Stimulated activated CD4-positive, alpha-beta T cell treated with anti-CD3 and anti-CD28 coated beads, Interleukin-4, amount 100 ng/mL, for 1 hour (primary cell): ENCODE measurements at places on chromosomes 12 and 14.

DNA sequence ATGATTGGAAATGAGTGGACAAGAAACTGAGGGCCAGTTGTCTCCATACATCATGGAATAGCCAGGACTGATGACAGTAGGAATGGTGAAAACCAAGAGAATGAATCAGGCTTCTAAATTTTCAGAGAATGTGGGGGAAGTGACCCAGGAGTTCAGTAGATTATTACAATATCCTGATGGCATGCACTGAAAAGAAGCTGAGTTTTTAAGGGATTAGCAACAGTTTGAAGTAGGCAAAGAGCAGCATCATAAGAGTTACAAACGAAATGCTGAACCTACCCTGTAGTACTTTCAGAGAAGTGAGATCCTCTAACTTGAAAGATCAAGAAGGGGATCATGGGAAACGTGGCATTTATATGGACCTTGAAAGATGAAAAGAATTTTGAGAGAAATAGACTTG, 13.2 kb downstream of the SLC2A14 start:
- DNase-seq: no peak

GRCh38 chr14:34655959-34656358, 26.0 kb upstream of the SNX6 start:
- no peak for DNase-seq

GRCh38 chr14:90534091-90534837, 137.4 kb downstream of the CALM1 start:
- no peak for DNase-seq

DNA sequence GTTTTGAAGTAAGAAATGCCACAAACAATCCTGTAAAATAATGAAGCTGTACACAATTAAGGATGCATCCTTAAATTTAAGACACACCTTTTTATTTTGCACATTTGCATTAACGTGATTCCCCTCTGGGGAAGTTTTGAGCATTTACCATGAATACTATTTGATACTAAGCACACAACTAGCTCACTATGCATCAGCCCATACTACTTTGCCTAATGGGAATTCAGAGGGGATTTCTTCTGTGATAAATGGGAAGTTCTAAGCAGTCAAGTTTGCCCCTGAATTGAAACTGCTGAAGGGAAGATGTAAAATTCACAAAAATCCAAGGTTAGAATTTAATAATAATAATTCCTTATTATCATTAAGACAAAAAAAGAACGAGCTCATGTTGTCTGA, 27.4 kb downstream of the SINHCAF start:
- no peak for DNase-seq

- DNase-seq: no peak
These were observed 405.9 kb downstream of the AACS start for GRCh38 chr12:125470838-125471783.

DNA sequence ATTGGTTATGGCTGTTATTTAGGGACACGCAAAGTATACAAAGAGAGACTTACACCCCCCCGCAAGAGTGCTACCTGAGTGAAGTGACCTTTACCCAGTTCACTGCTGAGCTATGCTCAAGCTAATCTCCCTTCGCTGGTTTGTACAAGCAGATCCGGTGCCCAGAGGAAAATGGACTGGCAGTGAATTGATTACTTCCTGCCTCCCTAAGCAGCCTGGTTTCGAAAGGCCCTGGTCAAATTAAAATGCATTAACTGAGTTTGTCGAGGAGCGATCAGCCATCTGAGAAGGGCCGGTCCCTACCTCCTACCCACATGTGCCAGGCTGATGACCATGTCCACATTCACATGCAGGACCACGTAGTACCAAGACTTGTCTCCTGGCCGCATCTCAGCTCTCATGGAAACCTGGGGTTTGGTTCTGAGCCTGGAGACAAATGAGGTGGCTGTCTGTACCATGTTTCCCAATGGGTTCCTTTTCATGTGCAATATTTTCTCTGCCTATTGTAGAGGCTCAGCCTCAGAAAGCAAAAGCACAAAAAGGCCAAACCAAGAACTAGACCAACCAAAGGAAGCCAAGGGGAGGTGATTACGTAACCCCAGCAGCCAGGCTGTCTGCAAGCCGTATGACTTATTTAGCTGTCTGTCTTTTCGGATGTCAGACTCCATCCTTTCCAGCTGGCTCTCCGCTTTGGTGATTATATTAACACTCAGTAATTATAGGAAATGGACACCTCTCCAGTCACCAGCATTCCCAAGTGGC, 284.7 kb upstream of the PWP1 start:
- no peak for DNase-seq

- no peak for DNase-seq
These were observed 478.0 kb downstream of the NAV3 start for GRCh38 chr12:78308701-78309100.

GRCh38 chr12:4506870-4507269, 31.8 kb upstream of the RAD51AP1 start:
- DNase-seq: no peak

GRCh38 chr14:39843881-39844280, 411.6 kb upstream of the FBXO33 start:
- DNase-seq: no peak

DNA sequence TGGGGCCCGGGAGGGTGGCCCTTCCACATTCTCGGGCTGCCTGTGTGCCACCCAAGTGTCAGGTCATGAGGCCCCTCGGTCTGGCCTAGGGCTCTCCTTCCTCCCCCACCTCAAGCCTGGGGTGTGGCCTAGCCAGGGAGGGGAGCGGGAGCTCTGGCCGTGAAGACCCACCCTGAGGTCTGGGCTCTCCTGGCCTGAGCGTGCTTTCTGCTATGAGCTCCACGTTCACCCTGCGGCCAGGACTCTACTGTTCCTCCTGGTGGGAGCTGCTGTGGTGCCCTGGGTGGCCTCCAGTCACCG, 12.0 kb downstream of the PACS2 start:
- no peak for DNase-seq

DNA sequence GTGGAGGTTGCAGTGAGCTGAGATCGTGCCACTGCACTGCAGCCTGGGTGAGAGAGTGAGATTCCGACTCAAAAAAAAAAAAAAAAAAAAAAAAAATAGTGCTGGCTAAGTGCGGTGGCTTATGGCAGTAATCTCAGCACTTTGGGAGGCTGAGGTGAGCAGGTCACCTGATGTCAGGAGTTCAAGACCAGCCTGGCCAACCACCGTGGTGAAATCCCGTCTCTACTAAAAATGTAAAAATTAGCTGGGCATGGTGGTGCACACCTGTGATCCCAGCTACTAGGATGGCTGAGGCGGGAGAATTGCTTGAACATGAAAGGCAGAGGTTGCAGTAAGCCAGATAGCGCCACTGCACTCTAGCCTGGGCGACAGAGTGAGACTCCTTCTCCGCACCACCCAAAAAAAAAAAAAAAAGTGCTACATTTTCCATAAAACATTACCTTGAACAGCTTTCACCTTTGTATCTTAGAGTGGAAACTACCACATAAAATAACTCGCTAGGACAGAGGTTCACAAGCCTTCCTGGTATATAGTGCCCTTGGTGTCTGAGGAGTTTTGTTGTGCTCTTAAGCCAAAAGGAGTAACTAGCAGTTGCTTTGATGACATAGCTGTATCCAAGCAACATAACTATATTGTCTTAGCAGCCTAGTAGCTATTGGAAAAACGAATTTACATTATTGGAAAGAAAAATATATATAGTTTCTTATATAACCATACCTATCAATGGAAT, 11.1 kb downstream of the PTGES3 start:
- DNase-seq: no peak

DNA sequence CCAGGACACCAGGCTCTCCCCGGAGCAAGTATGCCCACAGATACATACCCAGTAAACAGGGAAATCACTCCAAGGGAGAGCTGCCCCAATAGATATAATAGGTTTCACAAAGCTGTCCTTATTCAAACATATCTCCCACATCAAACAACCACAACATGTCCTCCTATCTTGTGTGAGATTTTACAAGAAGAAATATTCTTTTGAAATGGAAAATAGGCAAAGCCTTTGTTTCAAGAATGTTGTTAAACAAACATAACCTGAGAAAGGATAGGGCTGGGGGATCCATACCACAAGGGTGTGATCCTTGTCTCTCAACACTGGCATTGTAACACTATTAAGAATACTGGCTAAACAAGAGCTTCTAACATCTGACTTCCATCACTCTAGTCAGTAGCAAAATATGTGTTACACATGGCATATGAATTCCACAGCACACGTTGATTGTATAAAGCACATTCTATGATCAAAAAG, 32.9 kb downstream of the LGR5 start:
- no peak for DNase-seq

DNA sequence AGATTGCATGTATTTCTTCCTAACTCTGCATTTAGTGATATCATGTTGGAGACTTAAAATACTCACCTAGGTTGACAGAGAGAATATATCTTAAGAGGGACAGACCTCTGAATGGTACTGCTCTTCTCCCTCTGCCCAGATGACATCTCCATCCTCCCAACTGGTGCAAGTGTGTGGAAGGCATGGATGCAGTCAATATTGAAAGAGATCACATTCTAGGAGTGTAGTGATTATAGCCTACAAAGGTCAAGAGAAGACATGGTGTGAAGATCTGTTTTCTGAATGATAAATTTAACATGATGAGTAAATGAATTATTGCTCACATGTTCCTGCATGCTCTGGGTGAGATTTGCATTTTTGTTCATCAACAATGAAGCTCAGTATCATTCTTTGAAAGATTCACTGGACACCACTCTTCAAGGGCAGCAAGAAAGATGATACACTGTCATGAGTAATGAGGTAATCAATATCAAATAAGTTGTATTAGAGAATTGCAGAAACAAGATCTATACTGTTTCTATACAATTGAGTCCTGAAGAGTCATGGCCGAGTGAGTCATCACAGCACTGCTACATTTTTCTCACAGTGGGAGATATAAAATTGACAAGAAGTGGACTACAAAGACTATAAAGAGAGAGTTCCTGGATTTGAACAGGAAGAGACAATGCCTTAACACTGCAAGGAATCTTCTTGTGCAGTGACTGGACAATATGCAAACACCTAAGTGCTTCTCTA, 183.3 kb upstream of the KRR1 start:
- DNase-seq: no peak

DNA sequence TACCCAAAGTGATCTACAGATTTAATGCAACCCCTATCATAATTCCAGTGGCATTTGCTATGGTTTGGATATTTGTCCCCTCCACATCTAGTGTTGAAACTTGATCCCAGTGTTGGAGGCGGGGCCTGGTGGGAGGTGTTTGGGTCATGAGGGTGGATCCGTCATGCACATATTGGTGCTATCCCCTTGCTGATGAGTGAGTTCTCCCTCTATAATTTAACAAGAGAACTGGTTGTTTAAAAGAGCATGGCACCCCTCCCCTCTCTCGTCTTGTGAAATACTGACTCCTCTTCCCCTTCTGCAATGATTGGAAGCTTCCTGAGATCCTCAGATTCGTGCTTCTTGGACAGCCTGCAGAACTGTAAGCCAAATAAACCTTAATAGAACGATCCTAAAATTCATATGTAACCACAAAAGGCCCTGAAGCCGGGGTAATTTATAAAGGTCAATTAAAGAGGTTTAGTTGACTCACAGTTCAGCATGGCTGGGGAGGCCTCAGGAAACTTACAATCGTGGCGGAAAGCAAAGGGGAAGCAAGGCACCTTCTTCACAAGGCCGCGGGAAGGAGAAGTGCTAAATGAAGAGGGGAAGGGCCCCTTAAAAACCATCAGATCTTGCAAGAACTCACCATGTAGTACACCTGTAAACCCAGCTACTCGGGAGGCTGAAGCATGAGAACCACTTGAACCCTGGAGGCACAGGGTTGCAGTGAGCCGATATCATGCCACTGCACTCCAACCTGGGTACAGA, 41.2 kb downstream of the SLC39A9 start:
- no peak for DNase-seq

GRCh38 chr12:50112456-50113218, 601 bp downstream of the COX14 start:
- no peak for DNase-seq

- no peak for DNase-seq
These were observed 35.9 kb downstream of the SLC4A8 start for GRCh38 chr12:51460519-51460918.

DNA sequence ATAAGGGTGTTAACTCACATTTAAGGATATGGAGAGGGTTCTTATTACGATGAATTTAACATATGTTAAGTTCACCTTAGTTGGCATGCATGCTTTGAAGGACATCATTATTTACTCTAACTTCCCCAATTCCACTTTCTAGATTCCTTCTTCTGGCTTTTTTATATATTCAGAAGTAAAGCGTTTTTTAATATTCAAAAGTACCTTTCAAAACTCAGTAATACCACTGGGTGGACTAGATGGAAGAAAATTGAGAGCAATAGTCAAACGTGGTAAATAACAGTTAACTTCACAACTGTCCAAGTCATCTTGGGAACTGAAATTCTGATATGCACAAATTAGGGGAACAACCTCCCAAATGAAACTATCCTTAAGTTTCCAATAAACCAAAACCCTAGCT, 9.1 kb downstream of the SINHCAF start:
- no peak for DNase-seq

DNA sequence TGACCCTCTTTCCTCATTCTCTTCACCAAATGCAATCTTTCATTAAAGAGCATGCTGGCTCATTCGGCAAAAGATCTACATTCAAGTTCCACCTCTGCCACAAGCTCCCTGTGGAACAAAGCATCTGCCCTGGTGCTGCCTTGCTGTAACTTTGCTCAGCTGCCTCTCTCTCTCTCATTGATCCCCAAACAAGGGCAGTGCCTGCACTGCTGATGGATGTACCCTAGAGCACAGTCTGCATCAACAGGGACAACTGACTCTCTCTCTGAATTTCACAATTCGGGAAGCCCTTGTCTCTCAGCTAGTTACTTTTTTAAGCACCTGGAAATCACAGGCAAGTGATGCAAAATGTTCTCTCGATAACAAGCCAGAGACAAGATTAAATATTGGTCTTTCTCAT, 174.0 kb upstream of the DIO2 start:
- no peak for DNase-seq

DNA sequence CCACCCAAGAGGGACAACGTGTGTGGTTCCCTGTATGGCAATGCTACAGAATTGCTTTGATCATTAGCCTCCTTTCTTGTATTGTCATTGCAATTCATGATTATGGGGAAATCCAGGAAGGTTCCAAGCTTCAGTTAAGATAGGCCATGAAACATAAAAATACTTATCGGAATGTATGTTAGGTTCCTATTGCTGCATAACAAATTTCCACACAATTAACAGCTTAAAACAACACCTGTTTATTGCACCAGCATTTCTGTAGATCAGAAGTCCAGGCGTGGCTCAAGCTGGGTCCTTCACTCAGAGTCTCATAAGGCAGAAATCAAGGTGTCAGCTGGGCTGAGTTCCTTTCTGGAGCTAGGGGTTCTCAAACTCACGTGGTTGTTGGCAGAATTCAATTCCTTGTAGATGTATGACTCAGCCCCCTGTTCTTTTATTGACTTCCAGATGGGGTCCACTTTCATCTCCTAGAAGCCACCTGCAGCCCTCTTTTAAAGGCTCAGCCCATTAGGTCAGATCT, 365.6 kb upstream of the TMPO start:
- no peak for DNase-seq

DNA sequence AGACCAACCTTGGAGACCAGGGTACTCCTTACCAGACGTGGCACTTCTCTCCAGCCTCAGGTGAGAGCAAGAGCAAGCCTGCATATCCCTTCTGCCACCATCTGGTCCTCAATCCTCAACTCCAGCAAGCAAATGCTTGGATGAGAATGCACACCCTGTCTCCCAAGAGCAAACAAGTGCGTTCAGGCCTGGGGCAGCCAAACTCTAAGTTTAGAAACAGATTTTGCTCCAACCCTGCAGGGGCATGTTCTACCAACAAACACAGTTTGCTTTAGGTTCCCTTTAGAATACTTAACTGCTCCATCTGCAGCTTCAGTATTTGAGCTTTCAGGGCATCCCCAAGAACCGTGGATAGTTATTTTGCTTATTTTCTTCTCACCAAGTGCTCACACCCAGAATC, 55.9 kb upstream of the FICD start:
- no peak for DNase-seq
